ENCODE measurements at places on chromosomes 1 and 21. TPM values are rescaled to one million over a fixed set of nuclear protein-coding genes. Genes with fewer than 3 reads are reported as not detected.

Gene PRMT6
- 17.4 TPM for total RNA-seq

Gene PDE9A
- total RNA-seq, result 22.8 TPM

Gene ELAPOR1
- total RNA-seq, result 127 TPM

Gene INSRR
- total RNA-seq, result 0.58 TPM

Gene SLC30A2
- 166 TPM for total RNA-seq

GRCh38 chr1:33424205-33424604 is 6.7 kb downstream of the PHC2 start:
- no peak for DNase-seq

- DNase-seq, result no peak
These were observed 81.5 kb downstream of the CAMK2N1 start for GRCh38 chr1:20404466-20404865.

- no peak for DNase-seq
These were observed 8.7 kb downstream of the ITSN1 start for GRCh38 chr21:33650929-33651509.

DNA sequence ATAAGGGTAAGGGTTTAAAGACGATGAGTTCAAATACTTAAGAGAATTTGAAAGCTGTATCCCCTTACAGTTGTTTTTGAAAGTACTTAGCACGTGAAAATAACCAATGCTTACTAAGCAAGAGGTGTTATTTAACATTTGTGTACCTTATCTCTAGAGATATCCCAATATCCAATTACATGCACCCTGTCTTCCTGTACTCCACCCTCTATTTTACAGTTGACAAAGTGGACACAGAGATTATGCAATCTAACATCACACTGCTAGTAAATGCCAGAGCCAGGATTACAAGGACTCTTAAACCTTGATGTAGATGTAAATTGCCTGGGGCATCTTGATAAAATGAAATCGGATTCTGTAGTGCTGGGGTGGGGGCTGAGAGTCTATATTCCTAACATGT is 72.0 kb downstream of the GDAP2 start:
- DNase-seq, result no peak

DNA sequence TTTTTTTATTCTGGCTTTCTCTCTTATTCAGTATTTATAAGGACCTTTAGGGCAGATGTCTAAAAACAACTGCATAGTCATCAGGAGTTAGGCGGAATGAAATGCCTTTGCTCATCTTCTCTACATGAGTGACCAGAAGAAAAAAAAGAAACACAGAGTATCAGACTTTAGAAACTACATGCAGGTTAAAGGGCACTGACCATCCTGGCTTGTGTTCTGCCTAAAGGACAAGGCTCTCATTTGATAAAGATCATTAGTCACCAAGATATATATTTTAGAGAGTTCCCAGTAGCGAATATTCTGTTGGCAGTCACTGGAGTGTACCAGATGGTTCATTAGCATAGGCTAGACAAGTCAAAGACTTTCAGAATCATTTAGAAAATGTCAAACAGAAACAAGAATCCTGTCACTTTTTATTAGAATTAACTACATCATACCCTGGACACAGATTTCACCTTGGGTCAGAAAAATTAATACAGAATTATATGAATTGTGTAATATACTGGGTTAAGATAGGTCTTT is 145.6 kb downstream of the NR5A2 start:
- no peak for DNase-seq

GRCh38 chr1:157400766-157401165 is 151.5 kb downstream of the FCRL5 start:
- no peak for DNase-seq

DNA sequence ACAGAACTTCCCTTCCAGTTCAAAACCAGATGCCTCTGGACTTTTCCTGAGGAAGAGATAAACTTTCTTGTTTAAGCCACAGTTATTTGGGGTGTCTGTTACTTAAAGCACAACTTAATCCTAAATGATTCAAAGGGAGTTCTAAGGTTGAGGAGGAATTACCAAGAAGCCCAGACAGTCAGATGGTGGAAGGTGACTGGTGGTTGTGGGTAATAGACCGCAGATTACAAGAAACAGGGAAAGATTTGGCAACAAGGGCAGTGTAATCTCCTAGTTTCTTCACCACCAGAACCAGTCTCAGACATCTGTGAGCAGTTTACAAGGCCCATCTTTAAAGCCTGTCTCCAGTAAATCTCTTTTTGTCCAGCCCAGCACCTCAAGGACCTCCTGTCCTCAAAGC is 130.1 kb upstream of the CTTNBP2NL start:
- no peak for DNase-seq

DNA sequence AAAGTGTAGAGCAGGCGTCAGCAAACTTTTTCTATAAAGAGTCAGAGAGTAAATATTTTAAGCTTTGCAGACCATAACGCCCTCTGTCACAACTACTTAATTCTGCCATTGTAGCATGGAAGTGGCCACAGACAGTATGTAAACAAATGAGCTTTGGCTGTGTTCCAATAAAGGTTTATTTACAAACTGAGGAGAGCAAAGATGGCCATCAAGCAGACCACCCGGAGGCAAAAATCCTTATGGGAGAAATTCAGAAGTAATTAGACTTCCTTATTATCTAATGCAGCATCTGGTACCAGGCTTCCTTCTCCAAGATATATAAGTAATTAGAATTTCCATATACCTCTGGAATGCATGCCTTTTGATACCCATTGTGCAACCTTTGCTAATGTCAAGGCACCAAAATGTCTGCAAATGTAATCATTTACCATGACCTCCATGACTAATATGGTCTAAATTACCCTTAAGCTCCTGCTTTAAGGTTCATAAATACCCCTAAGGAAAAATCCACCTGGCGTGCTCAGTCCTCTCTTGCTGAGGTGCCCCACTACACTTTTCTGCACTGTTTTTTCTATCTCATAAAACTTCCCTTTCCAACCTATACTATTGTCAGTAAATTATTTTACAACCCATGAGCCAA is 377.8 kb downstream of the MATN1 start:
- no peak for DNase-seq

- DNase-seq, result no peak
These were observed 47.5 kb downstream of the YARS1 start for GRCh38 chr1:32769524-32770220.

DNA sequence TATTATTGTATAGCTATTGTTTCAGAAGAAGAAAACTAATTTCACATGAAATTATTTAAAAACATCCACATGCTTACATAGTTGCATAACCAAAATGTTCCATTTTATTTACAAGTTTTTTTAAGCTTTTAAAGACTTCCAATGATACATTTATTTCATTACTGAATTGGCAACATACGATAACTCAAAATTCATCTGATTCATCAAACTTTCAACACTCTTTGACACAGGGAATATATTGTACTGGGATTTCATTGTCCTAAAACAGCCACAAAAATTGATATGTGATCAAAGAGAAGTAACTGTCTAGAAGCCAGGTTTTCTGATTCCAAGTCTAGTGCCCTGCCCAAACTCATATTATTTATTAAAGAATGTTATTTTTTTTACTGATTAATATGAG is 131.4 kb upstream of the USP24 start:
- no peak for DNase-seq
